ENCODE measurements at places on chromosomes 6 and 20.

DNA sequence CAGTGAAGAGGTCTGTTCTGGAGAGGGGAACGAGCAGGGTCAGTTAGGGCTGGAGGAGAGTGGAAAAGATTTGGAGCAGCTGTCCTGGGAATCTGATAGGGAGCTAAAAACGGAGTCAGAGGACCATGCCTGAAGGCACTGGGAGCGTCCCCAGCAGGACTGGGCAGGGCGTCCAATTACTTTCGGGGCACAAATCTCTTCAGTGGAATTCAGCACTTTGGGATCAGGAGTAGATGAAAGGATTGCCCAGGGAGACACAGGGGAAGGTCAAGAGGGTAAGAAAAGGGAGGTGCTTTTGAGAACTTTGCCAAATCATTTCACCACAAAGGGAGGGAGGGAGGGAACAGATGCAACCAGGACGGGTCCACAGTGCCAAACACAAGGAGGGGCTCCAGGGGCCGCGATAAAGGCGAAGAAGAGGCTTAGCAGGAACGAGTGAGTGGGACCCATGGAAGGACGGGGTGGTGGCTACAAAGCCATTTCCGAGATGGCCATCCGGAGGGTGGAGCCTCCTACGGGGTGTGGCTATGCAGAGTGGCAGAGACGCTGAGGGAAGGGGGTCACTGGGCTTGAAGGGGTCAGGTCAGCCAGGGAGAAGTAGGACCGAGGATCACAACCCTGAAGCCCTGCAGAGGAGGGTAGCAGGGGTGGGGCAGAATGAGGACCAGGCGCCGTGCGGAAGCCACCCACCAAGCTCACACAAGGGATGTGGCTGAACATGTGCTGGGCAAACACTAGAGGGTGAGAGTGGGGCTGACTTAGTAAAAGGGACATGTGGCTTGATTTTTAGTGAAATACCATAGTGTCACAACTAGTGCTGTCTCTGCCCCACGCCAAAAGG lies 180.0 kb upstream of the RREB1 start:
- peak; percentile 24 for DNase-seq

DNA sequence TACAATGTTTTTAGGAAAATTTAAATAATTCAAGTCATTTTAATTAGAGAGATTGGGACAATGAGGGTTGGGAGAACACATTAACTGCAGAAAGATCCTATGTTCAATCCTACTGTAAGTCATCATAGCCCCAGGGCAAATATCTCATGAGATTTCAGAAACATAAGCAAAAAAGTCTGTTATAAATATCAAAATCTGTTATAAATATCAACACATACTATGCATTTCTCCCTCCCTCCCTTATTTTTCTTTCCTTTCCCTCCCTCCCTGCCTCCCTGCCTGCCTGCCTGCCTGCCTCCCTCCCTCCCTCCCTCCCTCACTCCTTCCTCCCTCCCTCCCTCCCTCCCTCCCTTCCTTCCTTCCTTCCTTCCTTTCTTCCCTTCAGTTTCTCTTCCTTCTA lies 267.3 kb upstream of the SASH1 start:
- DNase-seq, result no peak

DNA sequence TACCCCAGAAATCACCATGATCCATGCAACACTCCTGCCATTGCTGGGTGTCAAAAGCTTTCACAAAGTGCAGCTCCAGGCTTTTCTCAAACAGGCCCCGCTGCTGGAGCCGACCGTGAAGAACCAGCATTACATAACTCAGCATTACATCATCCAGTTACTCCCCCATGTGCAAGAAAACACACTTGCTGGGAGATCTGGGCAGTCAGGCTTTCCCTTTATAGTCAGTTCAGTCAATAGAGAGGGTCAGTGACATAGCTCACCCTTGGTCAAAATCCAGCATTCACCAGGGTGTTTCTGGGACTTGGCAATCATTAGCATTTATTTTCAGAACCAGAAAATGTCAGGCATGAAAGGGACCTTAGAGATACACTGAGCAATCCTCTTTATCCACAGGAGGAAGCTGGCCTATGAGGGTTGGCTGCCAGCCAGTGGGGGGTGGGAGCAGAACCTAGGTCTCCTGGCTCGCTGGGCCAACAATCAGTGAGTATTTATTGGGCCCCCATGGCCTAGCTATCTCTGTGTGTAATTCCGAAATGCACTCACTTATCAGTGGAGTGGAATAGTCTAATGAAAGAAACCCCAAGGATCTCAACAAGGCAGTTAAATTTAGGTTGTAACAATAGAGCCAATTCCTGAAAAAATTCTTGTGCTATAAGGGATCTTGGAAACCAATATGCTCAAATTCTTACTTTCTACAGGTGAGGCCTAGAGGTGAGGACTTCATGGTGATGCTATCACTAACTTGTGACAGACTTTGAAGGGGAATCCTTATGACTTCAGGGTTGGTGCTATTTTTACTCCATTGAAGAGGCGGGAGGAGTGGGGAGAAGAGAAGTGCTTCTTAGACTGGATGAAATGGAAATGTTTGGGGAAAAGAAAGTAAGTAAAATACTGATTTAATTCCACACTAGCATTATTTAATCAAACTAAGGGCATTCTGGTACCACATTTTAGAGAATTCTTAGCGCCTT lies 54.6 kb downstream of the LYRM4 start:
- no peak for DNase-seq

GRCh38 chr20:1204576-1204975 lies 1.3 kb downstream of the C20orf202 start:
- no peak for DNase-seq

- no peak for DNase-seq
These were observed 212.0 kb upstream of the DTNBP1 start for GRCh38 chr6:15874821-15875220.

- no peak for DNase-seq
These were observed 755.7 kb downstream of the HDGFL1 start for GRCh38 chr6:23325065-23325464.

DNA sequence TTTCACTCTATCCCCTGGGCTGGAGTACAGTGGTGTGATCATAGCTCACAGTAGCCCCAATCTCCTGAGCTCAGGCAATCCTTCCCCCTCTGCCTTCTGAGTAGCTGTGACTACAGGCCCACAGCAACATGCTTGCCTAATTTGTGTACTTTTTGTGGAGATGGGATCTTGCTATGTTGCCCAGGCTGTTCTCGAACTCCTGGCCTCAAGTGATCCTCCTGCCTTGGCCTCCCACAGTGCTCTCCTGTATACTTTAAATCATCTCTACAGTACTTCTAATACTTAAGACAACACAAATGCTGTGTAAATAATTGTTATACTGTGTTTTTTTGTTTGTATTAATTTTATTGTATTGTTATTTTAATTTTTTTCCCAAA lies 39.7 kb upstream of the FAM50B start:
- DNase-seq, result no peak

DNA sequence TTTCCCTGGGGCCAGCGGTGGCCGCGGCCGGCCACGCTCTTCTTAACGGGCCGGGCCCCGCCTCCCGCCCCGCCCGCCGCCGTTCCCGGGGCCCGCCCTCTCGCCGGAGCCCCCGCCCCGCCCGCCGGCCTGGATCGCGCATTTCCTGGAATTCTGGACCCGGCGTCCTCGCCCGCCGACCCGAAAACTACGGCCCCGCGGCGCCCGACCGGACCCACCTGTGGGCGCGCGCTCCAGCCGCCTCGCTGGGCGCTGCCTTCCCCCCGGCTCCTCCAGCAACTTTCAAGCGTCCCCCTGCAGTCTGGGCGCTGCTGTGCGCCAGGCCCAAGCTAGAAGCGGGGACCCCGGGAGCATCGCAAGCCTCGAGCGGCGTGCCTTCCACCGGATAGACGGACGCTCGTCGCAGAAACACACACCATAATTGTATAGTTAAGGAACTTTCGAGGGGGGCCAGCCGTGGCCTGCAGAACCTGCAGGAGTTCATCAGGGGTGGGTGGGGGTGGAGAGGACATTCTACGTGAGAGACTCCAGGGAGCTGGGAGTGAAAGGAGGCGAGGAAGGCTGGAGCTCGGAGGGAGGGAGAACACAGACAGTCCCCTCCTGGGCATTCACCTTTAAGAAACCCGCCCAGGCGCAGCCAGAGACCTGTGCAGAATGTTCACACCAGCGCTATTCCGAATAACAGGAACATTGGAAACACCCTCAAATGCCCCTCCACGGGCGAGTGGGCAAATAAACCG lies at the start of gene ADA:
TSS of gene ADA (minus strand) at position 16 of the 740 bp plus-strand sequence. CDS start 92 bp downstream, outside the sequence.
- DNase-seq, result peak; percentile 77

- DNase-seq, result peak; percentile 62
These were observed 56.6 kb upstream of the RREB1 start for GRCh38 chr6:7050872-7051779.

DNA sequence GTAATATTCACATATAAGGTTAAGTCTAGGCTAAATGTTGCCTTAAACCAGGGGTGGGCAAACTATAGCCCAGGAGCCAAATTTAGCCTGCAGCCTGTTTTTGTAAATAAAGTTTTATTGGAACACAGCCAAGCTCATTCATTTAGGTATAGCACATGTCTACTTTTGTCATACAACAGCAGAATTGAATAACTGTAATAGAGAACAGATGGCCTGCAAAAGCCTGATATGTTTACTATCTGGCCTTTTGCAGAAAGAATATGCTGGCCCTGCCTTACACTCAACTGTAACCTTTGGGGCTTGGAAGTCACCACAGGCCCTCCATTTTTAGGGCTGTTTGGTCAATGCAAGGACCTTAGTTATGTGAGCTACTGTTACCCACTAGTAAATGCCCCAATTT lies 17.7 kb upstream of the BCLAF1 start:
- no peak for DNase-seq

DNA sequence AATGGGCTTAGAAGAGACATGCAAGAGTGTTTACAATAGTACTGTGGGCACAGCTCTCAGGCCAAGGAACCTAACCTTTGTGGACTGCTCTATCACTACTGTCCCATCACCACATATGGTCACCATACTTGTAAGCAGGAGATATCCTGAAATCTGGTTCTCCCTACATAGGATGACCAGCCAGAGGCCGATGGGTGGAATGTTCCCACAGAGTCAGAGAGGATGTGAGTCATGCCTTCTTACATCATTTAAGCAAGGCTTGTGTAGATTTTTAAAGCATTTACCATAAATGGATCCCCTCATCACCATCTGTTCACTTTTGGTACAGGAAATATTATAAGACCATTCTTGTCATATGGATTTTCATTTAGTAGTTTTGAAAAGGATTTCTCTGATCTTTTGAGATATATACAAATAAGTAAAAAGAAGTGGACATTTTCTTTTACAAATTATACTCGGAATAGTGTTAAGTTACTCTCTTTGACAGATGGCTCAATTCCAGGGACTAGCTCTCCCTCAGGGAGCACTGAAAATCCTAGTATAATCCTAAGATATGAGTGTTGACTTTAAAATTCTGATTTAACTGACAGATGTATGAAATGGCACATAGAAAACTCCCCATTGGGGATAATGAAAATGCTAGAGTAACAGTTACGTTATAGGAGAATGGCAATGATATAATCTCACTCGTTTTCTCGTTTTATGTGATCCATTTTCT lies 6.6 kb downstream of the HTR1B start:
- DNase-seq, result no peak

DNA sequence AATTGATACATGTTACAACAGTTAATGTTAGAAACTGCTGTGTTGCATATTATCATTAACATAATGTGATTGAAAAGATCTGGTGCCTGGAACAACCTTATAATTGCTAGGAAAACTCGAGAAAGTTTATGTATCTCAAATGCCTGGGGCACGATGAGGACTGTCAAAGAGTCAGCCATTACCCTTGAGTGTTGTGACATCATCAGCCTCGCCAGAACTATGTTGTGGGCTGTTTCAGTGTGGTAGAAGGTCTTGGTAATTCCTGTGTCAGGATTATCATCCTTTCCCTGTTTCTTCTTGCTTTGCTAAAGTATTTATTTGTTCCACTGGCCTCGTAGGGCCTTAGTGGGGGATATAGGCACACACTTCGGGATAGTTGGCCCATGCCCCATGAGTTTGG lies 185.1 kb downstream of the DTNBP1 start:
- no peak for DNase-seq

DNA sequence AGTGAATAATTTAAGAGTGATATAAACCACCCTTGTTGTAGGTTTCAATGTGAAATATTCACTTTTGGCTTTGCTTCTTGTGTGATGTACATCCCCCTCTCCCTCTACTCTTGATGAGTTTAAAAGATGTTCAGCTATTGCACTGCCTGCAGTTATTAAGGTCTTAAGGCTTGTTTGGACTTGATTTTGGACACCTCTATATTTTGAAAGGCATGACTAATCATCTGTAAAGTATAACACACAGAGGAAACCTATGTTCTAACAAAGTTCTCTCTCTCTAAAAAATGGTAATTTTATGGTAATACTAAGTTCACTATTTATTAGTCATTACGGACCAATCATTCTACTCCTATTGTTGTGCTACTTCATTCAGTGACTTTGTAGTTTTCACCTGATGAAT lies 1719.9 kb downstream of the GRIK2 start:
- DNase-seq, result no peak

DNA sequence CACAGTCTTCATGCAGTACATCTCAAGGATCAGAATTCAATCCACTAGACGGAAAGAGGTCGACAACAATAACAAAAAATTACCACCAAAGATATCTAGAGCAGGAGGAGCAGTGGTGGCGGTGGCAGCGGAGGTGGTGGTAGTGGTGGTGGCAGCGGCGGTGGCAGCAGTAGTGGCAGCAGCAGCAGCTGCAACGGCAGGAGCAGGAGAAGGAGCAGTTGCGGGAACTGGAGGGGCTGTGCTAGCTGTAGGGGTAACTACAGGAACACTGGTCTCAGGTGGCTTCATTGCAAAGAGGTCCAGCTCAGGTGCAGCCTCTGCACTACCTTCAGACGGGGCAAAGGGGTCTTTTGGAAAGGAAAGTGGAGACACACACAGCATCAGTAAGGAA lies 81.1 kb downstream of the PRSS35 start:
- DNase-seq, result no peak

DNA sequence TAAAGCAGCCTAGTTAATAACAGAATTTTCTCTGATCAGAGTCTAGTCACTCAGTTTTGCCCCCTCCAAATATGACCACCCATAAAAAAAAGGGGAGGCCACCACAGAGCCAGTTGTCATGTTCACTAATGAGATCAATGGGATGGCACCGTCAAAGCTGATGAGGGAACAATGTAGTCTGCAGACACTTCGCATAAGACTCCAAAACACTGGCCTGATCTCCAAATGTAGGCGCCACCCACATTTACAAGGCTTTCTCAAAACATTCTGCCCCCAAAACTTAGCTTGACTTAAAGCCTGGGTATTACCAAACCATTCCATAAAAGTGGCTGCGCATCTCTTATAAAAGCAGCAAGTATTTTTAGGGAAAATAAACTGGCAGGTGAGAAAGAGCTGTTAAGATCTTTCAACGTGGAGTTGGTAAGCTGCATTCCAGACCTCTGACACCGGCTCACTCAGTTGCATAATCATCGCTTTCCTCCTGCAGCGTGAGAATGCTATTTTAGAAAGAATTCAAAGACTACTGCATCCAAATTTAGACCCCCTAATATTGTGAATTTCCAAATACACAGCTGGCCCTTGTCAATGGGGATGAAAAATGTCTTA lies 59.3 kb downstream of the TBC1D7 start:
- DNase-seq, result no peak

GRCh38 chr20:58382096-58382495 lies 6.9 kb upstream of the VAPB start:
- no peak for DNase-seq

Data from nephron progenitor cell (in vitro differentiated cells).